Activated CD4-positive, alpha-beta T cell treated with anti-CD3 and anti-CD28 coated beads, Interleukin-2, amount 50 U/mL, for 24 hours (primary cell): ENCODE measurements at places on chromosomes 2 and 18.

GRCh38 chr18:77316641-77317040, 67.0 kb downstream of the GALR1 start:
- DNase-seq: no peak

- no peak for DNase-seq
Observed at GRCh38 chr2:238816291-238816690, 31.6 kb upstream of the TWIST2 start.

DNA sequence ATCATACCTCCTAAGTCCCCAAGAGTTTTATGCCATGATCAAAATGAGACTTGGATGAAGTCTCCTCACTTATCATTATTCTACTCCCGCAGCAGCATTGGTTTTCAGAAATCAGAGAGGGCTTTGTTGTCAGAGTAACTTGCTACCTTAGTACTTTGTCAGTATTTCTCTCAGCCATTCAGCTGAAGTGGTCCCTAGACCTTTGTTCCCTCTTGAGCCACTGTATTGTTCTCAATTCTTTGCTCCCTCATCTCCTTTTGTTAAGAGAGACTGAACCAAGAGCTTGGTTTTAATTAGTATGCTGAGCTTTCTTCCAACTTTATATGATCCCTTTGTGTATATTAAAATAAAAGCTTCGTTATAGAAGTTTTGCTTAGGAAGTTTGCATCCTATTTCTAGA, 133.4 kb downstream of the DOCK10 start:
- DNase-seq: no peak

- no peak for DNase-seq
Observed at GRCh38 chr18:25314838-25315190, 37.2 kb downstream of the ZNF521 start.

- no peak for DNase-seq
Observed at GRCh38 chr2:124333784-124334183, 308.7 kb downstream of the CNTNAP5 start.

- DNase-seq: no peak
Observed at GRCh38 chr2:12796657-12797056, 79.9 kb downstream of the TRIB2 start.

- no peak for DNase-seq
Observed at GRCh38 chr2:41886757-41887156, 161.1 kb upstream of the PKDCC start.

DNA sequence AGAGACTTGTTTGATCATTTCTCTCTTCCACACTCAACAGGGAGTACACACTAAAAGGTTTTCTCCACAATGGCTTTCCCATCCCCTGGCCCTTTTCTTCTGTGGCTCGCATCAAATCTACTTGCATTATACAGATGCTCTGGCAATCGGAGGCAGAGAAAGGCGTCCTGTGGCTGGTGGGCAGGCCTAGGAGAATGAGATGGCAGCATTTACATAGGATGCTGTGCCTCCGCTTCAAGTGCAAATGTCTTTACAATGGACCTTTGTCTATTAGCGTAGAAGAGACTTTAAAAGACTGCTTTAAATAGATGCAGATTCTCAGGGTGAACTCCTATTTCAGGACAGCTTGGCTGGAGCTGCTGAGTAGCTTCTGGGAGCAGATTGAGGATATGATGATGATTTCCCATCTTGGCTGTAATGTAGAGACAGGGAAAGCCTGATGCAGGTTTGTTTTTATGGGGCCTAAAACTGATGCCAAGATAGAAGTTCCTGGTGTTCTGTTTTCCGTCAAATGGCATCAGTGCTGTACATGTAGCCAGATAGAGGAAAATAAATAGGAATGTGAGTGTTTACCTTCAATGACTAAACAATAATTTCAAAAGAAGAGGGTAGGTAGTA, 423.4 kb downstream of the RND3 start:
- DNase-seq: no peak

DNA sequence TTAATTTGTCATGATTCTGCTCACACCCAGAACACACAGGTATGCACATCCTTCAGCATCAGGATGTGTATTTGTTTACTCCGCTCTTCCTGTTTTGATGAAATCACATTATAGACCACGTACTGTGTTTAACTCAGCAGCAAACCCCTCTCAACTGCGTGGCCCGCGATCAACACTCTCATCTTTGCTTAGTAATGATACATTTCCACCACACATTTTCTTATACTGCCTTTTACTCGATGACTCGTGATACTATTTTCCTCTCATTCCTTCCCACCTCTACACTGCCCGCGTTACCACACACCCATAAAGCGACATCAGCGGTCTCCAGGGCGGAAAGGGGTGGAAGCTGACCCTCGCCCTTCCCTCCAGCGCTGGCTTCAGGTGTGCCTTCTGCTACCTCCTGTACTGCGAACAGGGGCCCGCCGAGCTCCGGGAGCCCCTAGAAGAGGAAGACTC, 1.3 kb downstream of the NETO1 start:
- no peak for DNase-seq

GRCh38 chr2:124975648-124976047, 950.6 kb downstream of the CNTNAP5 start:
- no peak for DNase-seq

DNA sequence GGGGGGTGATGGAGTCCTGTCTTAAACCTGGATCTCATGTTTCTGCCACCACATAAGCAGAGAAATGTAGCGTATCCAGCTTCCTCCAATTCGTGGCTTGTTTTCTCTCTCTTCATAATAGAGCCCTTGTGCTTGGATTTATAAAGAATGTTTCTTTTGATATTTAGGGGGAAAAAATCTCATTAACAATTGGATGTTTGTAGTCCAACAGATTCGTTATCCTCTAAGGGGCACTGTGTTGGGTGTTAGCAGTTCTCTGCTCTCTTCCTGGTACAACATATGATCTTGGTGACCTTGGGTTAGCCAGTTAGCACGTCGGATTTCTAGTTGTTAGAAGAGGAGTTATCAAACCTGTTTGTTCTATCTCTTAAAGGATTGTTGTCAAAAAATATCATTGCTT, 127.8 kb downstream of the FMNL2 start:
- no peak for DNase-seq

GRCh38 chr2:238841542-238842164, 6.2 kb upstream of the TWIST2 start:
- DNase-seq: no peak

GRCh38 chr2:9297807-9298206, 91.2 kb downstream of the ASAP2 start:
- no peak for DNase-seq

- no peak for DNase-seq
Observed at GRCh38 chr2:137449454-137449853, 514.8 kb upstream of the HNMT start.

GRCh38 chr2:206701952-206702605, 16.1 kb downstream of the DYTN start:
- DNase-seq: no peak

- DNase-seq: no peak
Observed at GRCh38 chr2:28590496-28591301, 94.8 kb downstream of the PLB1 start.

DNA sequence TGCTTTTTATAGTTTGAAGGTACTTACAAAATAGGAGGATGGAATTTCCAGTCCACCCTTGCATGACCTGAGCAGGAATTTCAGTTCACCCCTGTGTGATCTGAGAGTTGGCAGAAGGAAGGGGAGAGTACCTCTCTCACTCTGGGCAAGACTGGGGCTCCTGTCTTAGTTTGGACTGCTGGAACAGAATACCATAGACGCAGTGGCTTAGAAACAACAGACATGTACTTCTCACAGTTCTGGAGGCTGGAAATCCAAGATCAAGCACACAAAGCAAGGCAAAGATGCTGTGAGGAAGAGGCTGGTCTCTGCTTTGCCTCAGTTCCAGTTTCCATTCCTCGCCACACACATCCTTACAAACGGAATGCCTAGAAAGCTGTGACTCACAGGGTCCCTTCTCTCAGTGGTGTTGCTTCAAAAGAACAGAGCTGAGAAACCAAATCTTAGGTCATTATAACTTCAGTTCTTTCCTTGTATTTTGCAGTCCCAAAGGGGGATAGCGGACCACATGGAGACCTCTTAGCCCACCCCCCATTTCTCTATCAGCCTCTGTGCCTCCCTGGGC, 108.8 kb upstream of the HAAO start:
- DNase-seq: no peak

- no peak for DNase-seq
Observed at GRCh38 chr2:237665713-237666143, 38.3 kb downstream of the LRRFIP1 start.

DNA sequence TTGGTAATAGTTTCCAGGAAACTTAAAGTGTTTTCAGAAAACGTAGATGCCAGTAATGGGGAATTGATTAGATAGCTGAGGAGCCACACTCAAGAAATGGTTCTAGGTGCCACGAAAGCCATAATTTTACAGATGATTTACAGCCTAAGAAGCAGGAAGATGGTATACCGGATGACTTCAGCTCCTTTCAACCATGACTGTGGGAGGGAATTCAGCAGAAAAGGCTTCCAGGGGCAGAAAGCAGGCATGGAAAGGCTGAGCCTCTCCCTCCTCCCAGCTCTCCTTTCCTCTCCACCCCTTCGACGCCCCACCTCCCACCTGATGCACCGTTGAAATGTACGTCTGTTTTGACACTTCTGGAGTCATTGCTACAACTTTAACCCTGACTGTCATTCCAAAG, 68.6 kb upstream of the SMIM21 start:
- DNase-seq: no peak

GRCh38 chr2:177598326-177599138, 206.0 kb downstream of the AGPS start:
- DNase-seq: no peak

- no peak for DNase-seq
Observed at GRCh38 chr2:239728751-239729150, 296.4 kb downstream of the NDUFA10 start.

DNA sequence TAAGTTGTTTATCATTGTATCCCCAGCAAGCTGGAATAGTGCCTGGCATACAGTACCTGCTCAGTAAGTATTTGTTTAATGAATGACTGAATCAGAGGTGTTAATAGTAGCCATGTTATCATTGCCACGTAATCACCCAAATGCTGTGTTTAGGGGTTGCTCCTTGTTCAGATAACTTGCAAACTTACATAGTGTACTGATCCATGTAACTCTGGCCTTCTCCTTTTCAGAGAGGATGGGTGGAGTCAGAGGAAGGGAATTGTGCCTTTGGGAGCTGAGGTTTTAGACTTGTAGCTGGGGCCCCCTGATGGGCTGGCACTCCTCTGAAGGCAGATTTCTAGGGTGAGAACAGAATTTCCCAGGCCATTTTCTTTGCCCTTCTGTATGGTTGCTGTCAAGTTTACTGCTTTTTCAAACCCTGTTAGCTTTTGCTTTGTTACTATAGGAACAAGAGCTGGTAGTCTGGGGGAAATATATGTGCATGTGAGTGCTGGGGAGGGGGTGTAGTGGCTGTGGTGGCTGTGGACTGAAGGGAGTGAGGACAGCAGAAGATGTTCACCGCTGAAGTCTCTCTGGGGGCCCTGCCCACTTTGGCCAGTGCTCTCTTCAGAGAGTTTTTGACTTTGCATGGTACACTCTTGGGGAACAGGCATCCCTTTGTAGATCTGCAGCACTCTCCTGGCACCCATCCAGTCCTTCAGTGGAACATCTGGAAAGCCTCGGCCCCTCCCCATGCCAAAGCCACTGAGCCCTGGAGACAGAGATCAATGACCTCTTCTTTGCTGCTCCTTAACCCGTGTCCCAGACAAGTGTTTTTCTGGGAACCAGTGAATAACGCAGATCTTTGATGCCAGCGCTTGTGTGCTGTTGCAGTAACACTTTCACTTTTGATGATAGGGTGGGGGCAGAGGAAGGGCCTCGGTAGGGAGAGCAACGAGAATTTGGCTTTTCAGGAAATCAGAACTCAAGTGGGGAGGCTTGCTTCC, 209.0 kb downstream of the PRKCE start:
- DNase-seq: no peak
